ENCODE measurements at places on chromosomes 2 and 18.
A peak's percentile ranks its signal among the peaks of the same experiment; 100 is the strongest.

DNA sequence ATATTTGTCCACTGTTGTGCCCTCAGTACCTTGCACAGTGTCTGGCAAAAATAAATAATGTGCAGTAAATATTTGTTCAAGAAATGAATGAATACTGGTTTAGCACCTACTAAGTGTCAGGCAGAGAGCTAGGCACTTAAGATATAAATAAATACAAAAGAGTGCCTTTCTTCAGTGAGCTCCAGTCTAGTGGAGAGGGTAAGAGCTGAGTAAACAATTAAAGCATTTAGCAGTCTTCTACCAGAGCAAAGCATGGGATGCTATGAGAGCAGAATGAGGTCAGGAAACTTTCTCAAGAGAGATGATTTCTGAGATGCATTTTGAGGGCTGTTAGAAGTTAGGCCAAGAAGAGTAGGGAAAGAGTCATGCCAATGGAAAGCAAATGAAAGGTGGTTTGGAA lies 314.7 kb downstream of the DSC3 start:
- no peak for DNase-seq

DNA sequence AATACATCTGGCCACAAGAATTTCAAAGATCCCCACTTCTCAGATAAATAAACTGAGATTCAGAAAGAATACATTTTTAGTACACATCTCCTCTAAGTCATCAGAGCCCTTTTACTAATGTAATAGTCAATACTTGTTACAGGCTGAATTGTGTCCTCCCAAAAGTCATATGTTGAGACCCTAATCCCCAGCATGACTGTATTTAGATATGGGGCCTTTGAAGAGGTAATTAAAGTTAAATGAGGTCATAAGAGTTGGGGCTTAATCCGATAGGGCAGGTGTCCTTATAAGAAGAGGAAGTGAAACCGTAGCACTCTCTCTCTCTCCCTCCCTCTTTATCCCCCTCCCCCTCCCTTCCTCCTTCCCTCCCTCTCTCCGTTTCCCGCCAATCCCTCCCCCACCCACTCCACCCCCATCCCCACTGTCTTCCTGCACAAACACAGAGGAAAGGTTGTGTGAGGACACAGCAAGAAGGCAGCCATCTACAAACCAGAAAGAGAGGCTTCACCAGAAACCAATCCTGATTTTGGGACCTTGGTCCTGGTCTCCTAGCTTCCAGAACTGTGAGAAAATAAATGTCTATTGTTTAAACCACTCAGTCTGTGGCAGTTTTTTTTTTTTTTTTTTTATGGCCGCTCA lies 66.6 kb upstream of the ZNF397 start:
- DNase-seq = no peak

GRCh38 chr2:2571301-2572150 lies 240.5 kb upstream of the MYT1L start:
- DNase-seq = no peak

DNA sequence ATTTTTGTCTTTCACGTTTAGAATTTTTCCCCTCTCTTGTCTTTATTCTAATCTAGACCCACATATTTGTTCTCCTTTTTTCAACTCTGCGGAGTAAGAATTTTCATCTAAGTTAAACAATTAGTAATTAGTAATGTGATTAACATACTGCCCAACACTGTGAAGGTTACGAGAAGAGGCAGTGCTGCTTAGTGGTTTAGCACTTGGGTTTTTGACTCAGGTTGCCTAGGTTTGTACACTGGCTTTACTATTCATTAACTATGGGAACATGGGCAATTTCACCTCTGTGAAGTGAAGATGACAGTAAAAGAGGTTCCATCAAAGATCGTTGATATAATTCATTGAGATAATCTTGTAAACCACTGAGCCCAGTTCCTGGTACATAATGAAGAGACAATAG lies 82.2 kb upstream of the PNPT1 start:
- no peak for DNase-seq

GRCh38 chr2:130957915-130958314 lies 121.2 kb downstream of the ARHGEF4 start:
- DNase-seq = no peak

DNA sequence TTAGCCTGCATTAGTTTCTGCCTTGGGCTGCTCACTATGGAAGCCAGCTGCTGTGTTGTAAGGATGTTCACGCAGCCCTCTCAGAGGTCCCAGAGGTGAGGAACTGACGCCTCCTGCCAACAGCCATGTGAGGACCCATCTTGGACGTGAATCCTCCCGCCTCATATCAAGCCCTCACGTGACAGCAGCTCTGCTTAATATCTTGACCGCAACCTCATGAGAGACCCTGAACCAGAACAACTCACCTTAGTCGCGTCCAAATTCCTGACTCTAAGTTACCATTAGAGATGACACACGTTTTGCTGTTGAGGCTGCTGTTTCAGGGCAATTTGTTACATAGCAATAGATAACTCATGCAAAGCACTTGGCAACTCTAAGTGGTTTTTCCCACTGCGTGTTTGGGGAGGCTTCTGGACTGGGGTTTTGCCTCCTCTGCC lies 97.7 kb downstream of the TMEM17 start:
- peak; percentile 67 for DNase-seq

Data from uterus (tissue), 4 donors.